Forelimb muscle (tissue), 1 donor: ENCODE measurements at places on chromosomes 4 and X. TPM values are rescaled to one million over a fixed set of nuclear protein-coding genes. Genes with fewer than 3 reads are reported as not detected.

GRCh38 chrX:47651043-47651905 is 911 bp upstream of the ELK1 start:
- no peak for DNase-seq

DNA sequence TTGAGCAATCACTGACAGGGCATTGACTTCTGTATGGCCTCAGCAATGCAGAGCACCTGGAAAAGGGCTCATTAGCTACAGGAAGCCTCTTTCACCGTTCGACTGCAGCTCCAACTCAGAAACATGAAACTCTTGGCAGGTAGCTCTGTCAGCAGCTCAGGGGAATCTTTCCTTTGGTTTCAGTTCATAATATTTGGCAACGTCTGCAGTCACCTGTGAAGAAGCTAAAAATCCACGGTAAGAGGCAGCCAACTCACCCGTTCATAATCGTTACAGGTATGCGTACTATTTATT is 354.9 kb downstream of the CAMK2D start:
- DNase-seq, result no peak

DNA sequence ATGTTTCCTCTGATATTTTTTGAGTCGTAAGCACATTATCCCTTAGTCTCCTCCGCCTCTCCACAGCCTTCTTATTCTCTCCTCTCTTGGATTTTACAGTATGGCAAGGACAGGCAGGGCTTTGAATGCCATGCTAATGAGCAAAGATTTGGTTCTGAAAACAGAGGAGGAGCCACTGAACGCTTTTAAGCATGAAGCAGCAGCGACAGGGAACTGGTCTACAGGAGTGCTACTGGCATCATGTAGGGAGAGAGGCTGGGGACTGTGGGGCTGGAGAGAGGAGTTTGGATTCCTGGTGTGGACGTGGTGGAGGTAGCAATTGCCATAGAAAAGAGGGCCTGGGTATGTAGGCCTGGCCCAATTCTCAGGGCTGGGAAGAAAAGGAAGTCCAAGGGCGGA is 4.6 kb upstream of the CD99L2 start:
- no peak for DNase-seq

DNA sequence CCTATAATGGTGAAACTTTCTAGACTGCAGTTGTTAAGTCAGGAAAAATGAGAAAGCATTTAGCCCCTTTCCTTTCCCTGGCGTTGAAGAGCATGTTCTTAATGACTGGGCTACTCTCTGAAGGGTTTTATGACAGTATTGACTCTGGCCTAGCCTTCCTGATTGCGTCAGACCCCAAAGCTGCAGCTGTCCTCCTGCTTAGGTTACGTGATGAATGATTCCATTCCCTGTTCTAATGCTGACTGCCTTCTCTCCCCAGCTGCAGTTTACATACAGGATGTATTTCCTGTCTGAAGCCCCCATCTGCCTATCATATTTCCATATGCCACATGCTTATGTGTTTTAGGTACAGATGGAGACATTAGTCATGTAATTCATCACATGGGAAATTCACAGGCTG is 105.8 kb upstream of the EGFL6 start:
- peak; percentile 67 for DNase-seq

DNA sequence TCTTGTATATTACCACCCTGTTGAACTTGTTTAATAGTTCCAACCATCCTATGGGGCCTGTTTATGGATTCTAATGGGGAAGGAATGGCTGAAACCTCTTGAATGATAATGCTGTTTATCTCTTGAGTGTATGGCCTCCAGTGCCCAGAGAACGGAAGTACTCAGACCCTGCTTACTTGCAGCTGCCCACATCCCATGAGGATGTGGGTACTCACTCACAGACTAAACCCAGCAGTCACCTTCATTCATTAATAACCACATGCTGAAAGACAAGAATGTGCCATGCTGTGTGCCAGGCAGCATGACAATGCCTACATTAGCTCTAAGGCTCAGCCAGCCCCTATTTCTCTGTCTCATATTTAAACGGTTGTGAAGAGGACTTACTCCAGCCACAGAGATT is 5.9 kb upstream of the ARMCX5 start:
- no peak for DNase-seq

GRCh38 chrX:154827194-154828015 is 7.1 kb downstream of the SMIM9 start:
- no peak for DNase-seq

Gene QRFPR
- 1.7 TPM for polyA plus RNA-seq

GRCh38 chr4:123278755-123279154 is 117.8 kb upstream of the SPRY1 start:
- DNase-seq, result no peak

- no peak for DNase-seq
Observed at GRCh38 chrX:30513284-30513683, 64.3 kb downstream of the TASL start.

Gene LONRF3
- 3.5 TPM for polyA plus RNA-seq

Gene IL2
- not detected for polyA plus RNA-seq

Gene SPARCL1
- 224 TPM for polyA plus RNA-seq

DNA sequence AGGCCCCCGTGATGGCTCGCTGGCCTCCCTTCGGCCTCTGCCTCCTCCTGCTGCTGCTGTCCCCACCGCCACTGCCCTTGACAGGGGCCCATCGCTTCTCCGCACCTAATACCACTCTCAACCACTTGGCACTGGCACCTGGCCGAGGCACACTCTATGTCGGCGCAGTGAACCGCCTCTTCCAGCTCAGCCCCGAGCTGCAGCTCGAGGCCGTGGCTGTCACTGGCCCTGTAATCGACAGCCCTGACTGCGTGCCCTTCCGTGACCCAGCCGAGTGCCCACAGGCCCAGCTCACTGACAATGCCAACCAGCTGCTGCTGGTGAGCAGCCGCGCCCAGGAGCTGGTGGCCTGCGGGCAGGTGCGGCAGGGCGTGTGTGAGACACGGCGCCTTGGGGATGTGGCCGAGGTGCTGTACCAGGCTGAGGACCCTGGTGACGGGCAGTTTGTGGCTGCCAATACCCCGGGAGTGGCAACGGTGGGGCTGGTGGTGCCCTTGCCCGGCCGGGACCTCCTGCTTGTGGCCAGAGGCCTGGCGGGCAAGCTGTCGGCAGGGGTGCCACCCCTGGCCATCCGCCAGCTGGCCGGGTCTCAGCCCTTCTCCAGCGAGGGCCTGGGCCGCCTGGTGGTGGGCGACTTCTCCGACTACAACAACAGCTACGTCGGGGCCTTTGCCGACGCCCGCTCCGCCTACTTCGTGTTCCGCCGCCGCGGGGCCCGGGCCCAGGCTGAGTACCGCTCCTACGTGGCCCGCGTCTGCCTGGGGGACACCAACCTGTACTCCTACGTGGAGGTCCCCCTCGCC is 3.0 kb downstream of the PLXNB3 start:
- no peak for DNase-seq

GRCh38 chr4:79687006-79687405 is 279.0 kb upstream of the GK2 start:
- DNase-seq, result no peak

DNA sequence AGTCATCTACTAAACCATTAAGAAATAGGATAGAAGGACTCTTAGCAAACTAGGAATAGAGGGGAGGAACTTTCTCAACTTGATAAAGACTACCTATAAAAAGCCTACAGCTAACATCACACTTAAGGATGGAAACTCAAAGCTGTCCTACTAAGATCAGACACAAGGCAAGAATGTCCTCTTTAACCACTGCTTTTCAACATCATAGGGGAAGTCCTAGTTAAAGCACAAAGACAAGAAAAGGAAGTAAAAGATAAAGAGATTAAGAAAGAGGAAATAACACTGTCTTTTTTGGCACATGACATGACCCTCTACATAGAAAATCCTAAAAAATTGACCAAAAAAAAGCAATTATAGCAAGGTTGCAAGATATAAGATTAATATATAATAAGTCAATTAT is 136.6 kb downstream of the FBXW7 start:
- no peak for DNase-seq

Gene SMIM10
- polyA plus RNA-seq, result 12.7 TPM

DNA sequence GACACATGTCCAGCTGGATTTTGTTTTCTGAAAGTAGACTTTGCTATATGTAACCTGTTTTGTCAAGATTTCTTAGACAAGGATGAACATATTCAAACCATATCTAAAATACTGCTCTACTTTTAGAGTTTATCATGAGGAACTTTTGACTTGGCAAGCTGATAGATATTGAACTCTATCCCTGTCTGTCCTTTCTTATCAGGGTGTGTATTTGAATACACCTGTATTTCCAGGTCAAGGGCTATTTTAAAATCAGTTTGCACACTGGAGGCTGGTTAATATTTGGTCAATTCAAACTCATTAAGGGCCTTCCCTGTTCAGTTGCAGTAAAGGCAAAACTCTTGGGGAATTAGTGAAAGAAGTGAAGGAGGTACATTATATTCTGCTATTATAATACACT is 2.3 kb downstream of the CDS1 start:
- no peak for DNase-seq

GRCh38 chrX:153828723-153829548 is 1.4 kb downstream of the PDZD4 start:
- no peak for DNase-seq

- peak; percentile 29 for DNase-seq
Observed at GRCh38 chr4:26462874-26463273, 27.4 kb downstream of the CCKAR start.

DNA sequence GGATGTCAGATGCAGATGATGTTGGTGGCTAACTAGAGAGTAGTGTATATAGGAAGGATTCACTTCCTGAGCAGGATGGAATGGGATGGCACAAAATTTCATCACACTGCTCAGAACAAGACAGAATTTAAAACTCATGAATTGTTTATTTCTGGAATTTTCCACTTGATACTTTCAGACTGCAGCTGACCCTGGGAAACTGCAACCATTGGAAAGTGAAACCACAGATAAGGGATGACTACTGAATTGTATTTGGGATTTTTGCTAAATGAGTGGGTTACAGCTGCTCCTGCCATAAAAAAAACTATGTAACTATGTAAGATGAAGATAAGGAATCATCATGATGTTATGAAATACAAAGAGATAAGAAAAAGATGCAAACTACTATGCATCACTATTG is 51.4 kb downstream of the NPY5R start:
- no peak for DNase-seq

DNA sequence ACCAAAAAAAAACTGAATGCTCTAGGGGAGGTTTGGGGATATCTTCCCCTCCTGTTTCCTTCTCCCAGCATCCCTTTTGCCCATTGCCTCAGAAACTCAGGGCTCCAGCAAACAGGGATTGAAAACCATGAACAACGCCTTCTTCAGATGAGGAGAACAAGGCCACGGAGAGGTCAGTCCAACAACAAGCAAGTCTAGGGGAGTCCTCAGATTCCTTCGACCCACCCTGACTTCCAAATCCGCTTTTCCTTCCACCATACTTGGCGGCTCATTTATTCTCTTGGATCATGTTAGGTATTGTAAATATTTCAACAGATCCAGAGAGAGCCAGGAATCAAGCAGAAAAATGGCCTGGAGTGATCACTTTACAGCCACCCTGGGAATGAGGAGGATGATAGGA is 21.9 kb downstream of the REELD1 start:
- DNase-seq, result no peak

Gene CCNA2
- 13.8 TPM for polyA plus RNA-seq

Gene NAA11
- 0.52 TPM for polyA plus RNA-seq

GRCh38 chr4:76830964-76831703 is 66.8 kb downstream of the SOWAHB start:
- DNase-seq, result no peak

- no peak for DNase-seq
Observed at GRCh38 chr4:8872402-8873291, 1.0 kb upstream of the HMX1 start.

DNA sequence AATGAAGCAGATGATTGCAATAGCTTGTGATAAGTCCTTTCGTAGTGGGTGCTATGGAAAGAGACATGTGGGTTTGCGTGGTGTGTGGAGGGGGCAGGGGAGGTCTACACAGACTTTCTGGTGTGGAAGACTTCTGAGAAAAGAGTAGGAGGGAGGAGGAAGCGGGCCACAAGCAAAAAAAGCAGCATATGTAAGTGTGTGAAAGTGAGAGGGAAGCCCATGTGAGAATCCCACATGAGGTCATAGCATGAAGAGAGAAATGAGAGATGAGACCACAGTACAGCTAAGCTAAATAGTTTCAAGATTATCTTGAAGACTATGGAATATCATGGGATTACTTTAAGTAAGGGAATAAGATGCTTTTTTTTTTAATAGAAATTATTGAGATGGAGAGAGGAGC is 2039.9 kb upstream of the TENM3 start:
- no peak for DNase-seq
